ENCODE measurements at places on chromosomes 2 and 18.

- no peak for DNase-seq
Observed at GRCh38 chr2:241087420-241088268, 14.4 kb downstream of the MTERF4 start.

GRCh38 chr2:197201874-197202273 lies 108.7 kb downstream of the ANKRD44 start:
- no peak for DNase-seq

GRCh38 chr18:72612894-72613533 lies 68.9 kb upstream of the CBLN2 start:
- DNase-seq = no peak

GRCh38 chr2:83630351-83630750 lies 828.7 kb downstream of the SUCLG1 start:
- DNase-seq = no peak

DNA sequence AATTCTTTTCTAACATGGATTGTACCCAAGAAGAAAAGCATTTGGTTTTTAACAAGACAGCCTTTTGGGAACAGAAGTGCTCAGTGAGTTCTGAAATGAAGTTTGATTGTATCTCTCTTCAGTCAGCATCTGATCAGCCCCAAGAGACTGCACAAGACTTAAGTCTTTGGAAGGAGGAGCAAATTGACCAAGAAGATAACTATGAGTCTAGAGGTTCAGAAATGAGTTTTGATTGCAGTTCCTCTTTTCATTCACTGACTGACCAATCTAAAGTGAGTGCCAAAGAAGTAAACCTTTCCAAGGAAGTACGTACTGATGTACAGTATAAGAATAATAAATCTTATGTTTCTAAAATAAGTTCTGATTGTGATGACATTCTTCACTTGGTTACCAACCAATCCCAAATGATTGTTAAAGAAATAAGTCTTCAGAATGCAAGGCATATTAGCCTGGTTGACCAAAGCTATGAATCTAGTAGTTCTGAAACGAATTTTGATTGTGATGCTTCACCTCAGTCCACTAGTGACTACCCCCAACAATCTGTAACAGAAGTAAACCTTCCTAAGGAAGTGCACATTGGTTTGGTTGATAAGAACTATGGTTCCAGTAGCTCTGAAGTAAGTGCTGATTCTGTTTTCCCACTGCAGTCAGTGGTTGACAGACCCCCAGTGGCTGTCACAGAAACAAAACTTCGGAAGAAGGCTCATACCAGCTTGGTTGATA lies 31.2 kb downstream of the ZDBF2 start:
- DNase-seq = no peak

DNA sequence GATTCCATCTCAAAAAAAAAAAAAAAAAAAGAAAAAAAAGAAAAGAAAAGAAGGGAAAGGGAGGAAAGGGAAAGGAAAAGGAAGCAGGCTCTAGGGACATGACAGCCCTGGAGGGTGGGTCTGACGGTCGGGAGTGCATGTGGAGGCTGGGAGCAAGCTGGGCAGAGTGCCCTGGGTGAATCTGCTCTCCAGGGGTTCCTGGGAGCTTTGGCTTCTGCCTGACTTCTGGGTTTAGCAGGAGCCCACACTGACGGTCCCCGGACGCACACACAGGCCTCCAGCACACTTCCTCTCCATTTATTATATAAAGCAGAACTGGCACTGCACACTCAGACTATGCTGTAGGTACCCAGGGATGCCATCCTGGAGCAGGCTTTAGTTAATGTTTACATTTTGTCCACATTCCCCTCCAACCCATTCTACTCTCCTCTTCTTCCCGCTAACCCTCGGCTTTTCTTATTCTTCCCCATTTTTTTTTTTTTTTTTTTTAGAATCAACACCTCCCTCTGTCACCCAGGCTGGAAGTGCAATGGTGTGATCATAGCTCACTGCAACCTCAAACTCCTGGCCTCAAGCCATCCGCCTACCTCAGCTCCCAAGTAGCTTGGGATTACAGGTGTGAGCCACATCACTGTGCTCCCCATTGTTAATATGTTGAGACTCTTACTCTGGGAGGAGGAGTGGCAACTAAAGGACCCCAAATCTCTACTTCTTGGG lies 151.1 kb upstream of the SLC1A4 start:
- DNase-seq = no peak
